ENCODE measurements at places on chromosomes 5 and 9.

GRCh38 chr5:55625589-55625909 is 86.6 kb downstream of the SLC38A9 start:
- no peak for DNase-seq

DNA sequence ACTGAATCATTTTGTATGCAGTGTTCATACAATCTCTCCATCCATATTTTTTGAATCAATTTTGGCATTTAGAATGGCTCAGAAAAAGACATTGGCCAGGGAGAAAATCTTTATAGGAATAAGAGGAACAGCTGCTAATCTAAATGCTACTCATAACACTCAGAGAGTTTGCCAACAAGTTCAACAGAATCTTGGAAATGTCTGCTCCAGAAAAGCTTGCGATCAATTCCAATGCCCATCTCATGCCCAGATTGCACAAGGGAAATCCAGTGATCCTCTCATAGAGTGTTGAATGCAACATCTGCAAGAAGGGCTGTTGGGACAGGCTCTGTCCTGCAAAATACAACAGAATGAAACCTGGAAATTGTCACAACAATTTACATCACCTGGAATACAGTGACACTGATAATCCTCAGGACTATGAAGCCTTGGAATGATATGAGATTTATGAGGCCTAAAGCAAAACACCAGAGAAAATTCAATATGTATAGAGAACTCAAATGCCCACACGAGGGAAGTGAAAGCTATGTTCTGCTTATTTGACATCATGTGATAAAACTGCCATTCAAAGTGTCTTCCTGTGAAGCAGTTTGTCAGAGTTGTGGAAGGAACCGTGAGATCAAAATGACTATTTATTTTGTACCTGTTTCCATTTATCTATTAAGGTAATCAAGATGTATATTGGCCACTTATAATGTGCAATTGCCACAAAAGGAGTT is 190.1 kb downstream of the PARP8 start:
- no peak for DNase-seq

DNA sequence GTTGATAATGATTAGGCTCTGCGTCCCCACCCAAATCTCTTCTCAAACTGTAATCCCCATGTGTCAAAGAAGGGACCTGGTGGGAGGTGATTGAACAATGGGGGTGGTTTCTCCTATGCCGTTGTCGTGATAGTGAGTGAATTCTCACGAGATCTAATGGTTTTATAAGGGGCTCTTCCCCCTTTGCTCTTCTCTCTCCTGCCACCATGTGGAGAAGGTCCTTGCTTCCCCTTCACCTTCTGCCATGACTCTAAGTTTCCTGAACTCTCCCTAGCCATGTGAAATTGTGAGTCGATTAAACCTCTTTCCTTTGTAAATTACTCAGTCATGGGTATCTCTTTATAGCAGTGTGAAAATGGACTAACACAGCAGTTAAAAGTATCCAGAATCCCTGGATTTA is 715.2 kb upstream of the DMAC1 start:
- no peak for DNase-seq

- no peak for DNase-seq
Observed at GRCh38 chr9:95089257-95090022, 228.1 kb downstream of the FANCC start.

GRCh38 chr9:114031948-114032840 is 45.9 kb downstream of the AMBP start:
- DNase-seq = no peak

GRCh38 chr9:72363908-72364678 is 915 bp downstream of the ZFAND5 start:
- DNase-seq = peak; percentile 53

GRCh38 chr5:14463629-14464028 is 118.0 kb upstream of the OTULINL start:
- no peak for DNase-seq

Data from activated CD8-positive, alpha-beta memory T cell treated with anti-CD3 and anti-CD28 coated beads for 1 hour (primary cell).